ENCODE measurements at places on chromosomes 5 and 9.

- DNase-seq, result no peak
Measured at GRCh38 chr5:14200312-14200990, 57.3 kb downstream of the TRIO start.

GRCh38 chr9:17556935-17557334 is 21.9 kb upstream of the SH3GL2 start:
- DNase-seq, result no peak

GRCh38 chr5:143041-143440 is 48.3 kb upstream of the LRRC14B start:
- DNase-seq, result no peak

- DNase-seq, result no peak
Measured at GRCh38 chr9:126915281-126915816, 767 bp downstream of the RALGPS1 start.

GRCh38 chr9:4517274-4517673 is 27.0 kb downstream of the SLC1A1 start:
- DNase-seq, result no peak
